ENCODE measurements at places on chromosomes 6 and 20. TPM values are rescaled to one million over a fixed set of nuclear protein-coding genes. Genes with fewer than 3 reads are reported as not detected.

SLPI gene
- total RNA-seq, result 99.5 TPM

KCNB1 gene
- not detected for total RNA-seq

BHLHE23 gene
- total RNA-seq, result not detected

B3GALT4 gene
- 1.4 TPM for total RNA-seq

SPATS1 gene
- total RNA-seq, result not detected

EGFL8 gene
- 5.1 TPM for total RNA-seq

FRK gene
- total RNA-seq, result 2.9 TPM

OLIG3 gene
- not detected for total RNA-seq

MUC22 gene
- not detected for total RNA-seq

KIFC1 gene
- 8.4 TPM for total RNA-seq

SRMS gene
- total RNA-seq, result 0.48 TPM

COX4I2 gene
- total RNA-seq, result not detected

GGTLC1 gene
- total RNA-seq, result not detected

INSM1 gene
- not detected for total RNA-seq

TSPO2 gene
- total RNA-seq, result not detected

TCF15 gene
- total RNA-seq, result 0.07 TPM

PRDM13 gene
- not detected for total RNA-seq

C6orf141 gene
- 6.5 TPM for total RNA-seq
